Activated CD4-positive, alpha-beta T cell treated with anti-CD3 and anti-CD28 coated beads for 48 hours (primary cell): ENCODE measurements at places on chromosomes 5 and 9.

- DNase-seq: no peak
These were observed 3.7 kb downstream of the ARRDC3 start for GRCh38 chr5:91379246-91379913.

- DNase-seq: no peak
These were observed 47.9 kb upstream of the CHSY3 start for GRCh38 chr5:129856325-129856724.

DNA sequence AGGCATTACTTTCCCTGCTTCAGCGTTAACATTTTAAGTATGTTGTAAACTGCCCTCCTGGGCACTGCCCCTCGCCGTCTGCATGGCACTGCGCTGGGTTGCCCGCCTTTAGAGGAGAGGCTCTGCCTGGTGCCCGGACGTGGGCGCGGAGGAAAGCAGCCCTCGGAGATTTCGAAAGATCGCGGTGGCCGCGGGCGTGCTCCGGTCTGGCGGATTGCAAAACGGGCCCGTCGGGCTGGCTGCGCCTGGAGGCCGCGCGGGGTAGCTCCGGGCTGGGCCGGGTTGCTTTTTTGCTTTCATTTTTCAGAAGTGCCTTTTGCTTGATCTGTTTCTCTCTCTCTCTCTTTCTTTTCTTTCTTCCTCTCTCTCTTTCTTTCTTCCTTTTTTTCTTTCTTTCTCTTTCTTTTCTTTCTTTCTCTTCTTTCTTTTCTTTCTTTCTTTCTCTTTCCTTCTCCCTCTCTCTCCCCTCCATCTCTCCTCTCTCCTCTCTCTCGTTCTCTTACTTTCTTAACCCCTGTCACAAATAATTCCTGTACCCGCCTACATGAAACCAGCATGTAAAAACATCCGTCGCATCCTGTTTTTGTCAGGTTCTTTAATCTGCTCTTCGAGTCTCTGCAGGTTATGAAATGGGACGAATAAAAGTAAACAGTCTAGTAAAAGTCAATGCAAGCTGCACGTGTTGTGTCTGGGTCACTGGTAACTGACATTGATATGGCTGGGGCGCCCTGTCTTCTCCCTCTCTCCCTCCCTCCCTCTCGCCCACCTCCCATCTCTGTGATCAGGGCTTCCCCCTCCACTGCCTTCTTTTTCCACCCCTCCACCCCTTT is 1.7 kb downstream of the FST start:
- peak; percentile 78 for DNase-seq

- DNase-seq: no peak
These were observed 5.2 kb downstream of the GM2A start for GRCh38 chr5:151258201-151258611.

GRCh38 chr5:115888027-115888426 is 46.3 kb downstream of the AP3S1 start:
- DNase-seq: no peak
